Heart right ventricle (tissue), 16 donors: ENCODE measurements at places on chromosomes 4 and X.

DNA sequence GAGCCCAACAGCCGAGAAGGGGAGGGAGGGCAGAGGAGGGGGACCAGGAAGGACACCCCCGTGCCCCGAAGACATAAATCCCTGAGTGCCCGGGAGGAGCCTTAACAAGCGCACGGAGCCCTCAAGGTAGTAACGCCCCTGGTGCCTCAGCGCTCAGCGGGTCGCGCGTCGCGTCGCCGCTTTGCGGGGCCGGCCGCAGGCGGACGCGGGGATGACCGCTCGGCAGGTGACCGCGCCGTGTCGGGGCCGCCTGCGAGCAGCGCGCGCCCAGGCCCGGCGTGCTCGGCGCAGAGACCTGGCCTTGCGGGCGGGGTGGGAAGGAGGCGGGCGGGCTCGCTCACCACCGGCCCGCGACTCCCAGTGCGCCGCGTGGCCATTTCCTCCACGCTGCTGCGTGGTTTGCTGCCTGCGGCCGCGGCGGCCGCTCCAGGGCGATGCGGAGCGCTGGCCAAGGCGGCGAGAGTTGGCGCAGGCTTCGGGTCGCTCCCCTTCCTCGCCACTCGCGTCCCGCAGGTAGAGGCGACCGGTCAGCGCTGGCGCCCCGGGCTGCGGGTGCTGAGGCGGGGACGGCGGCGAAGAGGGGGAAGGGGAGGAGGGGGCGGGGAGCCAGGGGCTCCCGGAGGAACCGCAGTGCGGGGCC is 632 bp downstream of the CCSER1 start:
- DNase-seq, result no peak

GRCh38 chrX:22345884-22346283 is 73.2 kb downstream of the CBLL2 start:
- DNase-seq, result no peak

DNA sequence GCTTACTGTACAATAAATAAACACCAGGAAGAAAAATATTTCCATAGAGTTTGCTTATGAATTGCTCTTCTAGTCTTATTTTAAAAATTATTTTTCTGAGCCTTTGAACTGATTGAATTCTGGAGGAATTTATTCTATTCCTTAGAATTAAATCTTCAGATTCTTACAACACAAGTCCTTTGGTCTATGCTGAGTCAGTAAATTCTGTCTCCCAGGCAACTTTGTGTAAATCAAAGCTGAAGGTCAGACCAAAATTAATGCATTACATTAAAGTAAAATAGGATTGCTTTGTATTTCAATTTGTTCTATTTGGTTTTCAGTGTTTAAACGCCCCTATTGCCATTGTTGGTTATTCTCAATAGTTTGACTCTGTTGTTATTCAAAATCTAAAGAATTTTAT is 26.8 kb upstream of the STPG2 start:
- DNase-seq, result no peak

DNA sequence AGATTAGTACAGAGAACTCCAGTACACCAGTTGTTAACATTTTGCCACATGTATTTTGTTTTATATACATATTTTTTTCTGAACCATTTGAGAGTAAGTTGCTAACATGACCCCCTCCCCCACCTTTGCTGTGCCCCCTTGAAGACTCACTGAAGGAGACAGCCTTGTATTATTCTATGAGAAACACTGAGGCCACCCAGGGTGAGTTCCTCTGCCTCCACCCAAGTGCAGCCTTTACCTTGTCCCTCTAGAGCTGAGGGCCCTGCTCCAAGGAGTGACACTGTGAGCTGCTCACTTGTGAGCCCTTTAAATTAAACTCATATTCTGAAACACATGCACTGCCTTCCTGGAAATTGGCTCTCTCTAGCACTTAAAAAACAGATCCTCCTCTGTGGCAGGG is 21.1 kb downstream of the KIT start:
- no peak for DNase-seq

DNA sequence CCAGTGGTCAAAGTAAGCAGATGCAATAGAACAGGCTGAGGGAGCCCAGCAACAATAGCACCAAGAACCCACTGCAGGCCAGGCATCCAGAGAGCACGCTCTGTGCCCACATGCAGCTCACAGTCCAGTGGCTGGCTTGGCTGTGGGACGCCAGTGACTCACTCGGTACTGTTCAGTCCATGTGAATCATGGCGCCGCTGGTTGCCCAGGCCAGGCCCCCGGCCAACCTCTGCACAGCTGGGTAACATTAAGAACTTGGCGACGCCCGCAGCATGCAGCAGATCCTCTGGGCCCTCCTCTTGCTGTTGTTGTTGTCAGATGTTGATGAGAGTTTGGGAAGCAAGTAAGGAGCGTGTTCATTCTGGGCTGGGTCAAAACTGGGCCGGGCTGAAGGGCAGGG is 60.5 kb downstream of the MSX1 start:
- no peak for DNase-seq

- no peak for DNase-seq
Observed at GRCh38 chr4:66852843-66853242, 692.5 kb downstream of the CENPC start.

DNA sequence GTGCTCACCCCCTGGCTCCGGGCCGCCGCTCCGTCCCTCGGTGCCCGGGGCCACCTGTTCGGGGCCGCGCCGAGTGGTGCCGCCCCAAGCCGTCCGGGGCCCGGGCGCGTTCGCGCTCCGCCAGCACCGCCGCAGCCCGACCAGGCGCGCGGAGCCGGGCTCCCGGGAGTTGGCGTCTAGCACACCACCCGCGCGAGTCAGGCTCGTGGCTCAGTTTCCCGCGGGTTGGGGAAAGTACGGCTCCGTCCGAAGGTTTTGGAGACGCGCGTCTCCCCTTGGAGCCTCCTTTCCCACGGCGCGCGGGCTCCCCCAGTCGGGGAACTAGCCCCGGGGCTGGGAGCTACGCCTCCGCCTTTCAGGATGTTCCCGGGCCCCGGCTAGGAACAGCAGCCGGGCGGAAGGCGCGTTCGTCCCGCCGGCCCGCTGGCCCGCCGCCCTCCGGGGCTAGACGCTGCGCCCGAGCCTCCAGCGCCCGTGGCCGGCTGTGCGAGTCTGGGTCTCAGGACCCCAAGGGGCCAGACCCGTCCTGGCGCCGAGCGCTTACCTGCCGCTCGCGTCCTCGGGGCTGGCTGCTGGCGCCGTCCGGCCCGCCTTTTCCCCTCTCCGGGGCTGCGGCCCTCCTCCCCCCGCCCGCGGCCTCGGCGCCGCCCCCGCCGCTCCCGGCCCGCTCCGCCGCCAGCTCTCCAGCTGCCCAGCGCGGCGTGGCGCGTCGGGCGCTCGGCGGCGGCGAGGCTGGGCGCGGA is at the start of gene ADGRG2:
Gene ADGRG2, minus strand, starts transcription at position 571 of the 743 bp plus-strand sequence. CDS start 53,634 bp downstream, outside the sequence.
- peak; percentile 6 for DNase-seq

GRCh38 chr4:78880874-78881492 is 58.3 kb downstream of the PAQR3 start:
- DNase-seq, result no peak

GRCh38 chr4:91268913-91269312 is 1034.9 kb upstream of the GRID2 start:
- no peak for DNase-seq

GRCh38 chr4:102736636-102737549 is 23.9 kb downstream of the MANBA start:
- no peak for DNase-seq

GRCh38 chr4:41461780-41462307 is 76.1 kb upstream of the LIMCH1 start:
- DNase-seq, result no peak

DNA sequence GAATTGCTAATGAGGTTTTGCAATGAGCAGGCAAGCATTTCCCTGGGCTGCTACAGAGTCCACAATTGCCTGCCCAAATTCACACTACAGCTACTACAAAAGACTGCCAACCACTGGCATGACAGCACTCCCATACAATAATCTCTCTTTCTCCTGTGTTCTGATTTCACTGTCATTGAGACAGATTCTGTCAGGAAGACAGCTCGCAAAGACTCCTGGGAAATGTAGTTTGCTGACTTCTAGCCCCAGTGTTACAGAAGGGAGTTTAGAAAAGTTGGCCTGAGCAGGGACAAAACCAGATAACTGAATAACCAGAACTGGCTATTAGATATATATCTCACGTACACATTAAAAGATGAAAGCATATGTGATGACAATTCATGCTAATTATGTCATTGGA is 1231.3 kb upstream of the PRKX start:
- DNase-seq, result no peak

DNA sequence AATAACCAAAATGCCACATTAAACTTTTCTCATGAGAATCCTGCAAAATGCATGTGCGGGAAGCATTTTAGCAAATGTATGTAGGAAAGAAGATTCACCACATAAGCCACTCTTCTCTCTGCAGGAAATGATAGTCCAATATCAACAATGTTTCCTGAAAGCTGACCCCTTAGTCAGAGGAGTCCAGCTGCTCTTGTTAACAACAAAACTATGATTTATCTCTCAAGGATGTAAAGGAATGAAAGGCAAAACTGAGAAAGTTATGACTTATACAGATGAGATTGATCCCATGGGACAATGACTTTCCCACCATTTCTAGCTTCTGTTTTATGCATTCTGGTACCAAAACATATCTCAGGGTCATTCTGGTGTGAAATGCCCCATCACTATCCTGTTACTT is 125.0 kb upstream of the EDNRA start:
- DNase-seq, result no peak

DNA sequence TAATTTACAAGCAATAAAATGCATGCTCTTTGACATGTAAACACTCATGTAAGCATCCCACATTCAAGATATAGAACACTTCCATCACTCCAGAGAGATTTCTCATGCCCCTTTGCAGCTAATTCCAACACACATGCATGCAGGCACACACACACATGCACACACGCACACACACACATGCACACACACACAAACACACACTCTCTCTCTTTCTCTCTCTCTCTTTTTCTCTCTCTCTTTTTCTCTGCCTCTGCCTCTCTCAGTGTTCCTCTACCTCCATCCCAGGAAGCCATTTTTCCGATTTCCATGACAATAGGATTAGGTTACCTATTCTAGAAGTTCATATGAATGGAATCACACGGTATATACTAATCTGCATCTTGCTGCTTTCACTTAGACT is 11.9 kb upstream of the SOD3 start:
- DNase-seq, result no peak

GRCh38 chr4:8642651-8643321 is 50.2 kb downstream of the CPZ start:
- no peak for DNase-seq

- no peak for DNase-seq
Observed at GRCh38 chr4:26300314-26301307, 20.2 kb upstream of the RBPJ start.

GRCh38 chr4:153931804-153932203 is 142.9 kb upstream of the SFRP2 start:
- no peak for DNase-seq

- no peak for DNase-seq
Observed at GRCh38 chr4:70632028-70632427, 3.5 kb downstream of the ENAM start.

DNA sequence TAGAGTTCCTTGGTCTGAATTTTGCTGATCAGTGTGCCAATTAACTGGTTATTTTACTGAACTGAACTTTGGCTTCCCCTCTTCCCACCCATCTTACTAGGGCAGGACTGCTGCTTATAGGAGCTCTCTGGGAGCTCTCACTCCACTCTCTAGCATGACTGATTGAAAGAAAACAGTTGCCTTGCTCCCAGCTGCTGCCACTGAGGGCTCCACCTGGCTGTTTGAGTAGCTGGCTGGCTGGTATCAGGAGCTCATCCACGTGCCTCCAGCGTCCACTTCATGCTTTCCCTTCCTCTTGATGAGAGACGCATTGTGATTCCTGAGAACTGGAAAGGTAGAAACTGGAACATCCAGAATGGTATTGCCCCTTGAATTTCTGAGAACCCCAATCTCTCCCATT is 73.0 kb upstream of the KLHL13 start:
- DNase-seq, result peak; percentile 21

DNA sequence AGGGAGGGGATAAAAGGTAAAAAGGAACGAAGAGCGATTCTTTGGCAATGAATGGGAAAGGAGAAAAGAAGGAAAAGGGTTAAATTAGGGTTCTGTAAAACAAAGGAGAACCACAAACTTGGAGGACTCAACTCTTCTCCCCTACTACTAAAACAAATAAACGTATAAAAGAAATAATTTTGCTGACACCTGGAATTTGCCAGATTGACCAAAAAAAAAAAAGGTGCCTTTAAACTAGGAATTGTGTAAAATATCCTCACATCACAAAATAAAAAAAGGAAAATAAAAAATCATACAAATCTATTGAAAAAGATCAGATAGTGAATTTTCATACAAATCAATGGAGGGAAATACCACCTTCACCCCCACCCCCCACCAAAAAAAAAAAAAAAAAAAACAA is 129.3 kb downstream of the BMPR1B start:
- DNase-seq, result no peak

DNA sequence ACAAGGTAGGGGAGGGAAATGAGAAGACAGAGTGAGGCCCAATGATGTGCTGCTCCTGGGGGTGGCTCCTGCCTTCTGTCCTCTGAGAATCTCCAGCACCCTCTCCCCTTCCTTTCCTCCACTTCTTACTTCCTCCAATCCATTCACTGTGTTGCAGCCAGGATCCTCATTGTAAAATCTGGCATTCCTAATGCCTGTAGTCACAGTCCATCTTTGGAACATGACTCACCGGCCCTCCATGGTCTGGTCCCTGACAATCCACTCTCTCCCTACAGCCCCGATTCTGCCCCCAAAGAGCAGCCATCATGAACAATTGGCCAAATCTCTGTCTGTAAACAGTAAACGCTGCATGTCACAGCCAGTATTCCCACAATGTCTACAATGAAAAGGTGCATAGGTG is 72.9 kb downstream of the CLNK start:
- no peak for DNase-seq

- DNase-seq, result no peak
Observed at GRCh38 chr4:13994016-13994415, 366.5 kb upstream of the BOD1L1 start.

GRCh38 chr4:121978172-121978516 is 26.3 kb upstream of the TRPC3 start:
- no peak for DNase-seq

GRCh38 chr4:16227462-16227868 is 1.2 kb upstream of the TAPT1 start:
- DNase-seq, result peak; percentile 45

DNA sequence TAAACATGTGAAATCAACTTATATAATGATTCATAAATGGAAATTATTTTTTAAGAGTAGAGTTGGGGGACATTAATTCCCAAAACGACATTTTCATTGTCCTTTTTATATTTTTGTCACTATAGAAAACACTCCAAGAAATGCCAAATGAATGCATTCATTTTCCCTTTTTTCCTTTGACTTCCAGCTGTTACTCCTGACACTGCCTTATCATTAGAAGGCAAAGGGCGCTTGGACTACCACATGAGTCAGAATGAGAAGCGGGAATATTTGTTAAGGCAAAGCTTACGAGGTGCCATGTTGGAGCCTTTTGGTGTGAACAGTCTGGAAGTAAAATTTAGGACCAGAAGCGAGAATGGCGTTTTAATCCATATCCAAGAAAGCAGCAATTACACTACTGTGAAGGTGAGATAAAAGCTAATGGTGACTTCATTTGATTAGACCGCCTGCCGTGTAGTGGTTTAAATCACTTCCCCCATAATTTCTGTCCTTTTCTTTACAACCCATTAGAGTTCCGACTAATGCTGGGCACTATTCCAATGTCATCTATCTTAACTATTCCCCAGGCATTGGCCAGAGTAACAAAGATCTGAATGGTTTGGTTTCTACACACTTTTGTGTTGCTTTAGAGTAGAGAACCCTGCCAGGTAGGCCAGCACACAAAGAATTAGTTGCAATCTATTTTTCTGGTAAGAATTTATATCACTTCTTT is 166.7 kb downstream of the FAT4 start:
- no peak for DNase-seq

- no peak for DNase-seq
Observed at GRCh38 chrX:69314436-69315348, 149.4 kb upstream of the PJA1 start.

- no peak for DNase-seq
Observed at GRCh38 chr4:104740161-104740560, 245.5 kb upstream of the CXXC4 start.
